Ecto neural progenitor cell (in vitro differentiated cells): ENCODE measurements at places on chromosomes 16 and 17.

DNA sequence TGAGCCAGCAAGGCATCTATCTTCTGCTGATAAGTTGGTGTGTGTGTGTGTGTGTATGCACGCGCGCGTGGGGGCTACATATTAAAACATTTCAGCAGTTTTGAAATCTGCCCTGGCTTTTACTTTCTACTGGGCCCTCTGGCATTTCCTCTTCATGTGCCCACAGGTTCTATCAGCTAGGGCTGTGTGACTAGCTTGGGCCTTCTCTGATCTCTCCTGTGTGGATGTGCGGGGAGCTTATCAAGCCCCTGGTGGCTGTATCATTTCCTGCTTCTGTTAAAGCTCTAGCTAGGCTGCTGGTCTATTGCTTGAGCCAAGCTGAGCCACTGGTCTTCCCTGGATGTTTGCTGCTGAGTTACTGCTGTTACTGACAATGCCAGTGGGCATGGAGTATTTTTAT, 132.5 kb downstream of the AATF start:
- no peak for DNase-seq

GRCh38 chr17:75272848-75273184, 1.8 kb upstream of the MIF4GD start:
- no peak for DNase-seq

DNA sequence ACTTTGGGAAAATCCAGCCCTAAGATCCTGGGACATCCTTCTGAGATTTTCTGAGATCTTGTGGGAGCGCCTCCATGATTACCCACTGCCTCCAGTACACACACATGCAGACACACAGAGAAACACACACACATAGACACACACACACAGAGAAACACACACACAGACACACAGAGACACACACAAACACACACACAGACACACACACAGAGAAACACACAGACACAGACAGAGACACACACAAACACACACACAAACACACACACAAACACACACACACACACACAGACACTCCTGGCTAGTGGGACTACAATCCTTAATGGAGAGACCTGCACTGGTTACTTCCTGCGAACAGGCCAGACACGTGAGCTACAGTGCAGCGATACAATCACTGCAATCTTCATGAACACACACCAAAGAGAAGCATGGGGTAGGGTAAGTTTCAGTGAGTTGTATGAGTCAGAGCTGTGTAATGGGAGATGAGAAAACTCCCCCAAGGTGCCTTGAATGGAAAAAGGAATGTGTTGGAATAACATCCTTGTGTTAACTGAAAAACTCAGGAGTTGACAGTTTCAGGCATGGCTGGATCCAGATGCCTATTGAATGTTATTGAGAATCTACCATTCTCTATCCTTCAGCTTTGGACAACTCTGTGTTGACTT, 79.5 kb downstream of the SLC6A2 start:
- no peak for DNase-seq

DNA sequence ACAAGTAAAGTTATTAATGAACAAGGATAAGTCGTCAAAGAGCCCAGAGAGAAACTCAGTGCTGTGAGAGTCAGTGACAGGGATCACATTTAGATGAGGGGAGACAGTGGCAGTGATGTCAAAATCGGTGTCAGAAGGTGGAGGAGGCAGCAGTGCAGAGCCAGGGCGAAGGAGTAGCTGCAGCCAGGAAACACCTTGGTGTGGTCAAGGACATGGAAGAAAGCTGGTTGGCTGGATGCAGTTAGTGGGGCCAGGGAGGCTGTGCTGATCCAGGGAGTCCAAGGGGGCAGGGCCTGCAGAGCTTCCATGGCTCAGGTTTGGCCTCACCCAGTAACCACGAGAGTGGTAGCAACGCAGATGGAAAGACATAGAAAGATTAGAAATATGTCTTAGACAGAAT, 50.7 kb upstream of the ADORA2B start:
- DNase-seq, result no peak

DNA sequence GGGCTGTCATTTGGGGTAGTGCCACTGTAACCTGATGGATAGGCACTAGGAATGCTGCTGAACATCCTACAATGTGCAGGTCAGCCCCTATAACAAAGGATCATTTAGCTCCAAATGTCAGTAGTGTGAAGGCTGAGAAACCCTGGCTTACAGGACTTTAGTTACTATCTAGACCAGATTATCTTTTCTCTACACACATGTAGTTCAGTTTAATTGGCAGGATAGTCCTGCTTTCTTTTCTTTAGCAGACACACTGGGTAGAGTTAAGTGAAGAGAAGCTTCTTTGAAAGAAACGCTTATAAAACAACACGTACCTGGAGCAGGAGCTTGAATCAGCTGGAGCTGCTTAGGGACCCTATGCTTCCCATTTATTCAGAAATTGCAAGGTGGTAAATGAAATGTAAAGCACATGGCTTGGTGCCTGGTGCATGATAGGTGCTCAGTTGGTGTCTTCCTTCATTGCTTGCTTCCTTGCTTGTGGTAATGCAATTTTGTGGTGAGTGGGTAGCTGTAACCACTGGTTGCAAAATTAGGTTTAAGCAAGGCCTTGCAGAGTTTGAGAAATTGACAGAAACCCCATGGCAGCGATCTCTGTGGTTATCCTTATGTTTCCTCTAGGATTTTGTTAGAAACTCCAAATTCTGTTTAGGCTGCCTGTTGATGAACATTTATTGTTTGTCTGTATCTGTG, 9.4 kb downstream of the METTL9 start:
- no peak for DNase-seq

DNA sequence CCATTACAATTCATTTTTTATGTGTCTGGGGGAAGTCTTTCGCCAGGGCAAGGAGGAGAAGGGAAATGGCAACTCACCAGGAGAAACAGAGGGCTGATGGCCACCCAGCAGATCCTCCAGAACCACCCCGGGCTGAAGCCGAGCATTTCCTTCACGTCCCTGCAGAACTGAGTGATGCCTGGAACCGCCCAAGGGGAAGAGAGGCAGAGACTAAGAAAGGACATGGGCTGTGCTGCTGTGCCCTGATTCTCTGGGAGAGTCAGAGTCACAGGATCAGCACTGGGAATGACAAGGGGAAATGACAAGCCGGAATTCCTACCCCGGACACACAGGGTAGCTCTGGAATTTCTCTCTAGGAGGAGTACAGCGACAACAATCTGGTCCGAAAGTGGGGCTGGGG, 27.8 kb downstream of the SLC6A4 start:
- no peak for DNase-seq

DNA sequence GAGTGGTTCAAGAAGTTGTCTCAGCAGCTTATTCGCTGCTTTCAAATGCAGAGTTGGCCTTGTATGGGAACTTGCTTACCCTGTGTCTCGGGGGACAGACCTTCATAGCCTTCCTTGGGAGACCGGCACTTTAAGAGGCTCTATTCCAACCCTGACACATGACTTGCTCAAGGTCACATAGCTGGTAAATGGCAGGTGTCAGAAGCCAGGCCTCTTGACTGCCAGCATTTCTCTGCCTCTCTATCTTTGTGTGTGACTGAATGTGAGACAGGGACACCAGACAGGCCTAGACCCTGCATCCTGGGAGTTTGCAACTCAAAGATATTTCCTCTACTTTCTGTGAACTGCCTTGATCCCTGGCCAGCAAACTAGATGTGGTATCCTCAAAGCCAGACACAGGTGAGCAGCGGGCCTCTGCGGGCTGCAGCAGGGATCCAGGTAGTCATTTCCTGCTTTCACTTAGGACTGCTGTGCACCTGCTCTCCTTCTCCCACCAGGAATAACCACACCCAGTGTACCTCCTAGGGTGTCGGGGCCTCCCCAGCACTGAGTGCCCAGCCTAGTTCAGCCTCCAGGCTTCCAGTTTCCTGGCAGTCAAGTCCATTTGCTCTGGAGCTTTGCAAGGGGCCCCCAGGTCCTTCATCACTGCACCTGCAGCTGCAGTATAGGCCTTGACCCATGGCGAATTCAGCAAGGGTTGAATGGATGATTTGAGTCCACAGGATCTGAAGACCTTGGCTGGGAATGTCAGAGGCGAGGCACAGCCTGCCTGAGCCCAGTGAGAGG, 116.6 kb upstream of the TNRC6C start:
- no peak for DNase-seq

DNA sequence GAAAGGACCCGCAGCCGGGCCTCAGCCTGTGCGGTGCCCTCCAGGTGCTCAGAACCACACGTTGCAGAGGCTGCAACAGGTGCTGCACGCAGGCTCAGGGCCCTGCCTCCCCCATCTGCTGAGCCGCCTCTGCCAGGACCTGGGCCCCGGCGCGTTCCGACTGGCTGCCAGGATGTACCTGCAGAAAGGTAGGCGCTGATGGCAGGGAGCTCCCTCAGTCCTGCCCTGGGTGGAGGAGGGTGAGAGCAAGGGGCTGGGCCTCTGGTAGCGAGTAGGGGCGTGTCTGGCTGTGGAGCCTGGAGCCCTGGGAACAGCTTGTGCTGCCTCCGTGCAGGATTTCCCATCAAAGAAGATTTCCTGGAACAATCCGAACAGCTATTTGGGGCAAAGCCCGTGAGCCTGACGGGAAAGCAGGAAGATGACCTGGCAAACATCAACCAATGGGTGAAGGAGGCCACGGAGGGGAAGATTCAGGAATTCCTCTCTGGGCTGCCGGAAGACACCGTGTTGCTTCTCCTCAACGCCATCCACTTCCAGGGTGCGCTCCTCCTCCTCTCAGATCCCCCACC, 4.4 kb downstream of the SERPINF2 start:
- peak; percentile 62 for DNase-seq

GRCh38 chr16:22734368-22734767, 79.6 kb upstream of the HS3ST2 start:
- DNase-seq, result no peak

- no peak for DNase-seq
Observed at GRCh38 chr16:56898847-56899246, 33.1 kb upstream of the HERPUD1 start.

DNA sequence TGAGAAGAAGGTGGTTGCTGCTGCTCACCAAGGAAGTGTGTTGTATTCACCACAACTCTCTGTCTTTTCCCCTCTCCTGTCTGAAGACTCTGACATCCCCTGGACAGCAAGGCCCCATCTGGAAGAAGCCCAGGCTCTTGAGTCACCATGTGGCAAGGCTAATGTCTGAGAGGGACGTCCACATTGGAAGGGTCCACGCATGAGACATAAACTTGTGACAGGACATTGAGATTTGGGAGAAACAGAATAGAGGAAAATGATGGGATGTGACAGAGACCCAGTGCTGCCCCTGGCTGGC, 176.5 kb downstream of the IRF8 start:
- DNase-seq, result no peak

GRCh38 chr17:73693071-73693470, 48.8 kb upstream of the SDK2 start:
- peak; percentile 42 for DNase-seq

DNA sequence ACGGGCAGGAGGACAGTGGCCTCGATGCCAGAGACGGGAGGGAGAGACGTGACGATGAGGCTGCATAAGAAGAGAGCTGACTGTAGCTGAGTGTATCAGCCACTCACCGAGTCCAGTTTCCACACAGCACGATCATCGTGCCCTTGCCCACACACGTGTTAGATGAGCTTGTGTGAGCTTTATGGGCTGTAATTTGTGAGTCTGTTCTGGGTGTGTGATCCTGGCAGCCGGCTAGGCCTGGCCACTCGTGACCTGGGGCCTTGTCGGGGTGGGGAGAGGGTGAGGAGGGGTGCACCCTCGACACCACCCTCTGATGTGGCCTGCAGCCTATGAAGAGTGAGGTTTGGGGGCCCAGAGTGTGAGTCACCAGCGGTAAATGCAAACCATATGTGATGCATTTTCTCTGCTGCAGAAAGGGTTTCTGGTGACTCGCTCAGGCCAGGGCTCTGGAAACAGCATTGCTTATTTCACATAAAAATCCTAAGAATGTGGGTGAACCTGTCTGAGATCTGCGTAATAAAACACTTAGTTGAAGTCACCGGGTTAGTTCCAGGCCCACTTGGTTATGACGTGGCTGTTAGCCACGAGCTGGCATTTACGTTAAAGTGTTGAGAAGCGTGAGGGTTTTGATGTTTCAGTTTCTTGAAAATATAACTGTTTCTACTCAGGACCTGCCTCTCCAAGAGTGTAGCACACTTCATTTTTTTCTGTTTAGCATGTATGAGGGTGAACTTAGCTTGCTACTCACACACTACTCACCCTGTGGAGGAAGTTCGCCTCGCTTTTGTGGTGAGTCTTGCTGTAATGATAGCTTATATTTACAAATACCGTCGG, 4.2 kb downstream of the METRNL start:
- DNase-seq, result no peak

DNA sequence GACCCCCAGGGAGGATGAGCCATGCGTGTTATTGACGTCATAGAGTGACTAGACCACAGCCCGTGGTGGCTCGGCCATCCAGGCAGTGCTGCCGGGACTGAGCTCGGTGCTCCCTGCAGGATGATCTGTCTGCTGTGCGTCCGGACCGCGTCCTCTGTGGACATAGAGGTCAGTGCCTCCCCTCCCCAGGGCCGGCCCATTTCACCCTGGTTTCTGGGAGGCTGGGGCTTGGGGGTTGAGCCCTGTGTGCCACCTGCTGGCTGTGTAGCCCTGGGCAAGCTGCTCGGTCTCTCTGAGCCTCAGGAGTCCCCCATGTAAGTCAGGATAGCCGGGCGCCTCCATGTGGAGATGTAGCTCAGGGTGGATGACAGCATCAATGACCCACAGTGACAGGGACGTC, 8.3 kb downstream of the TSC2 start:
- DNase-seq, result no peak

DNA sequence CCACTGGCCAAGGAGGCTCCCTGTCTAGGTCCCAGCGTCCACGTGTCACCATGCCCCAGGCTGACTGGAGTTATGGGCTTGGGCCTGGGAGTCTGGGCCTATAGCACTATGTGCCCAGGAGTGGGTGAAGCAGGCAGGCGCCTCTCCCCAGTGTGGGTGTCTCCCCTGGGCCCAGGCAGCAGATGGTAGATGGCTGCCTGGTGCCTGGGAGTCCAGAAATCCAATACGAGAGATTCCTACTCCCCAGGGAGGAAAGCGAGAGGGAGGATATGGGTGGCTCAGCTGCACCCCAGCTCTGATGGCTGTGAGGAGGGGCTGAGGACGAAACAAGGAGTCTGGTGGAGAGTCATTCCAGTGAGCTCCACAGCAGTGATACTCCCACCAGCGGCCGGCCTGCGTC, 5.0 kb downstream of the KCNH6 start:
- DNase-seq, result no peak

GRCh38 chr17:34235389-34236028, 19.6 kb upstream of the CCL2 start:
- no peak for DNase-seq

- no peak for DNase-seq
Observed at GRCh38 chr16:31185339-31185738, 5.4 kb downstream of the FUS start.

- DNase-seq, result peak; percentile 95
Observed at GRCh38 chr17:68200689-68201417, 47.0 kb upstream of the AMZ2 start.

DNA sequence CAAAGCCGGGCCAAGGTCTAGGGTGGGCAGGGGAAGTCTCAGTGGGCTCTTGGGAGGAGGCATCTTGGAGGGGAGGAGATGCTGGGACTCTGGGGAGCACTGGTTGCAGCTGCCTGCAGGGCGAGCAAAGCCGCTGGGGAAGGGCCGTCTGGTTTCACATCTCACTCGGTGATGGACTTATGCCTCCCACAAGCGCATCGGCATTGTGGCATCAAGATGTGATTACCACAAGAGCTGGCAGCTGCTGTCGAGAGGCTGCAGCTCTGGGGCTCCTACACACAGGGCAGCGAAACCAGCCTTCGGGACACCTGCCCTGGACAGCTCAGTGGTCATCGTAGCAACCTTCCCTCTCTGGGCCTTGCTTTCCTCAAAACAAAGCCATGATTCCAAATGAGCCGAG, 3.1 kb upstream of the KCNJ12 start:
- DNase-seq, result no peak
